ENCODE measurements at places on chromosomes 4 and X.

DNA sequence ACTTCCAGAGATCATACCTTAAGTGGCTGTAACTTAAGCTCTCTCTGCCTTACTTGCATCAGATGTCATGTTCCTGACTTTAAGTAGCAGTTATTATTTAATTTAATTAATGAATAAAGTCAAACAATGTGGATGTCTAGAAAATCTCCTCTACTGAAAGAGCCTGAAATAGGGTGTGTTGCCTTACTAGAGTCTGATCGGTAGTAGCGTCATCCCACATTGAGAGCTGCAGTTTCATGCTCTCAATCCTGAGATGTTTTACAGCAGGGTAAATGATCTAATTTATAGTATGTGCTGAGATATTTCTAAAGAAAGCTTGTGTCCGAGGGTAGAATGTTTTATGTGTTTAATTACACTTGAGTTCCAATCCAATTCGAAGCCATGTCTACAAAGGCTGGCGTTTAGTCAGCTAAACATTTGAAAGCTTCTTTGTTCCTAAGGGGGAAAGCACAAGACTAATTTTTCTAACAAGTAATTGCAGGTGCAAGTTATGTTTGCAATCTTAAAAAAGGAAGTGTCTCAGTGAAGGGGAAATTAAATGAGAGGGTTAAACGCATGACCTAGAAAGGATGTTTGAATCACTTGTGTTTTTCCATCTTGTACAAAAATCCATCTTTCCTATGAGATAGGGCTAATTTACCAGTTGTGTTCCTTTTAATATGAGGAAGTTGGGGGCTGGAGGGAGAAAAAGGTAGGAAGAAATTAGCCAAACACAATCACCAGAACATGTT lies 391.0 kb upstream of the MAGEB2 start:
- DNase-seq: no peak

GRCh38 chr4:83305187-83305586 lies 20.6 kb upstream of the COQ2 start:
- no peak for DNase-seq

DNA sequence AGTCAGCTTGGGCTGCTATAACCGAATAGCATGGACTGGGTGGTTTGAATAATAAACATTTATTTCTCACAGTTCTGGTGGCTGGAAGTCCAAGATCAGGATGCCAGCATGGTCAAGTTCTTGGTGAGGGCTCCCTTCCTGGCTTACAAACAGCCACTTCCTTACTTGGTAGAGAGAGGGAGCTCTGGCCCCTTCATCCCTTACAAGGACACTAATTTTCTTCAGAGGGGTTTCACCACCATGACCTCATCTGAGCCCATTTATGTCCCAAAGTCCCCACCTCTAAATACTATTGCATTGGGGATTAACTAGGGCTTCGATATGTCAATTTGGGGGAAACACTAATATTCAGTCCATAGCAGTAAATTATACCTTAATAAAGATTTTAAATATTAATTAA lies 61.8 kb downstream of the CLNK start:
- DNase-seq: no peak

GRCh38 chr4:95272036-95272435 lies 276.7 kb downstream of the UNC5C start:
- DNase-seq: no peak

DNA sequence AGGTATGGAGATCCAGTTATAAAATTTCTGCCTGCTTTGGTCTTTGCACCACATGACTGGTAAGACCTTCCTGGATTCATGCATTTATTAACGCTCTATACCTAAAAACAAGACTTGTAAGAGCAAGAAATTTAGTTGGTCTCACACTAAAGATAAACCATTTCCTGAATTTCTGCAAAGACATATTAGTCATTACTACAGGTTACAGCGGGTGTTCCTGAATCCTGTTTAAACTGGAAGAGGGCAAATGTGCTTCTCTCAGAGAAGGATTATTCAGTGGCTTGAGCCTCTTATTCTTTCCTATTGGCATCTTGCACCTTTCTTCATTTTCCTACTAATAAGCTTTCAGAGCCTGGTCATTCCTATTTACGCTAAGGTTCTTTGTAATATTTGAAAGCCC lies 397.6 kb upstream of the TENM3 start:
- DNase-seq: no peak

- no peak for DNase-seq
These were observed 70.2 kb downstream of the MTNR1A start for GRCh38 chr4:186485150-186485549.

- DNase-seq: no peak
These were observed 50.8 kb downstream of the LRP2BP start for GRCh38 chr4:185344743-185345538.

DNA sequence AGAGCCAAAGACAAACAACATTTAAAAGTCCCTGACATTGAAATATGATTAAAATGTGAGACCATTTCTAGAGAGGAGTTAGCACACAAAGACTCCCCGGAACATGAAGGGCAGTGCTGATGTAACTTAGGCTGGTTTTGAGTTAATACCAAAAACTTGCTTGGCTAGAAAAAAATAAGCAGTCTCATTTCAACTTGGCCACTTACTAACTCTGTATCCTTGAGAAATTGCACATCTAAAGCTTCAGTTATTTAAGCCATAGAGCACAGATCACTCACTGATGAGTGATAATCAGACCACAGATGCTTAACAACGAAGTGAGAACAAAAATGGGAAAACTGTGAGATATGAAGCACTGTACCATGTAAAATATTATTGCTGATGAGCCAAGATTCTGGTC lies 65.9 kb upstream of the MAOA start:
- no peak for DNase-seq

DNA sequence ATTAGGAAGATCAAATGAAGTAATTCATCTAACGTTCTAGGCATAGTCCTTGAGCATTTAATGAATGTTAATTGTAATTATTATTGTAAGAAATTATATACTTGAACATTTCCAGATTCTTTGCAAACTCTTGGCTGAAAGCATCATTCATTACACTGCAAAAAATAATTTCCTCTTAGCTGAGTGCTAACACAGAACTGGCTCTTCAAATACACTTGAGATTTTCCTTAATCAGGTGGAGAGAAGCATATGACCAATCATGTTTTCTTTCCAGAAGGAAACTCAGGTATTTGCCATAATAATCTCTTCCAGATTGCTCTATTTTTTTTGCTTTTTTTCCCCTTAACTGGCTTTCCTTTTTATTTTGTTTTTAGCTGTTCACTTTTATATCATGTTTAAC lies 42.5 kb downstream of the SLC39A8 start:
- DNase-seq: no peak
